ENCODE measurements at places on chromosomes 5 and 9.

GRCh38 chr5:54680998-54681397 lies 163.4 kb downstream of the SNX18 start:
- DNase-seq = no peak

GRCh38 chr5:92969781-92970237 lies 611.2 kb downstream of the NR2F1-AS1 start:
- no peak for DNase-seq

DNA sequence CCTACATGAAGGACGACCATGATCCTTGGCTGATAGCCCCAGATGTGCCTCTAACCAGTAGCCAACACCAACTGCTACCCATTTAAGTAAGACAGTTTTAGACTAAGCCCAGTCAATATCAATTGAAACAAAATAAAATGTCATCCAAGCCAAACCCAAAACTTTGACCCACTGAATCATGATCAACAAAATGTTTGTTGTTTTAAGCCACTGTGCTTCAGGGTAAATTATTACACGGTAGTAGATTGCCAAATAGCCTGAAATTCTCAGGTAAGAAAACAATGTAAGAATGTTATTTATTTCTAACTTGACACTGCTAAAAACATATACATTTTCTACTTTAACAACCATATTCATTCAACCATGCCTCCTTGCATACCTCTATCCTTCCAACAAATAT lies 105.5 kb upstream of the PAPPA start:
- no peak for DNase-seq

GRCh38 chr5:15807248-15807647 lies 307.3 kb downstream of the FBXL7 start:
- DNase-seq = no peak

- DNase-seq = no peak
Observed at GRCh38 chr9:127963041-127963358, 17.8 kb downstream of the EEIG1 start.

GRCh38 chr5:55575815-55576583 lies 41.2 kb upstream of the PLPP1 start:
- peak; percentile 30 for DNase-seq

- DNase-seq = no peak
Observed at GRCh38 chr9:93597142-93597706, 20.8 kb downstream of the PHF2 start.

GRCh38 chr5:143054480-143054941 lies 284.3 kb downstream of the ARHGAP26 start:
- no peak for DNase-seq

- no peak for DNase-seq
Observed at GRCh38 chr5:56963246-56963645, 11.3 kb upstream of the MIER3 start.

DNA sequence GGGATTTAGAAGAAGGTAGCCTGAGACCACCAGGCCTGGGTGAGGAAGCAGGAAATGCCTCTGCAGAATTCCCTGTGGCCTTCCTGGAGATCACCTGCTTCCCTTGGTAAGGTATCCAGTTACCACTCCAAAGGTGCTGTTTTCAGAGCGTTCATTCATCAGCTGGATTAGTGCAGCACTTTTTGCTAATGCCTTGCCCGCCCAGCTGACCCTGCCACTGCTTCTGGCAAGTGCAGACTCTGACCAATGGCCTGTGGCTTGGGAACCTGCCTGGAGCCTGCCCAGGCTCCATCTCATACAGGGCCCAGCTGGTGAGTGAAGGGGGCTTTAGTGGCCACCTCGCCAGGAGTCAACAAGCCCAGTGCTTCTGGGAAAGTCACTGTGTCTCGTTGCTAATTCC lies 48.6 kb downstream of the FOXI1 start:
- no peak for DNase-seq

DNA sequence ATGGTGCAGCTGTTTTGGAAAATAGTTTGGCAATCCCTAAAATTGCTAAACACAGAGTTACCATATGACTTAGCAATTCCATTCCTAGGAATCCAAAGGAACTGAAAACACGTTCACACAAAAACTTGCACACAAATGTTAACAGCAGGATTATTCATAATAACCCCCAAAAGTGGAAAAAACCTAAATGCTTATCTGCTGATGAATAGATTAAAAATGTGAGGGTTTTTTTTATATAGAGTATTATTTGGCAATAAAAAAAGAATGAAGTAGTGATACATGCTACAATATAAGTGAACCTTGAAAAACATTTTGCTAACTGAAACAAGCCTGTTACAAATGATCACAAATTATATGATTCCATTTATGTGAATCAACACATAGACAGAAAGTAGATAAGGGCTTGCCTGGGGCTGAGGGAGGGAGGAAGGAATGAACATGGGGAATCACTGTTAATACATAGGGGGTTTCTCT lies 45.1 kb upstream of the TRIO start:
- no peak for DNase-seq

DNA sequence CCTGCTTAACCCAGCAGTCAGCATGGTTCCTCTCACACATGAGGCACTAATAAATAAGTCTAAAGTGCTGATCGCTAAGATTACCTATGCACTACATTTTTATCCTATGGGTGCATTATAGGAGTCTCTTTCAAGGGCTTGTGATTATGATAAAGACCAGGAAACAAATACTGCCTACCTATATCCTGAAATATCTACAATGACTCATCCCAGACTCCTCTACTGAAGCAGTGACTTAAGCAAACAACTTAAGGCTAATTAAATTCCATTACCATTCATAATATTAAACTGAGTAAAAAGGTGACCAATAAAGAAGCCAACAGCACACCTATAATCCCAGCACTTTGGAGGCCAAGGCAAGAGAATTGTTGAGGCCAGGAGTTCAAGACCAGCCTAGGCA lies 338.4 kb downstream of the DNAH5 start:
- DNase-seq = no peak

DNA sequence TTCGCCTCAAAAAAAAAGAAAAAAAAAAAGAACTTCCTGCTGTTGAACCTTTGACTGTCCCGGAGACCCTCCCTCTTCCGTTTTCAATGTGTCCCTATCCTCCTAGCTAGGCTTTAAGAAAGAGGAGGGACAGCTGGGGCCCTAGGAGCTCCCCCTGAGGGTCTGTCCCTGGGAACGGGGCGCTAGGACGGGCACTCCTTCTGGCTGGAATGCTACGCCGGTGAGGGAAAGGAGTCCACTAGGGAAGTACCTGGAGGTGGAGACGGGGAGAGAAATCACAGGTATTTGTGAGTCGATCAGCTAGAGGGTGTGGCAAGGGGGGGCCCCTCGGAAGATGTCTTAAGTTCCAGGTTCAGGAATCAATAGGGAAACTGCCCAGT lies 4.6 kb downstream of the SIT1 start:
- DNase-seq = no peak

- DNase-seq = no peak
Observed at GRCh38 chr5:31854181-31855133, 215.5 kb downstream of the PDZD2 start.

DNA sequence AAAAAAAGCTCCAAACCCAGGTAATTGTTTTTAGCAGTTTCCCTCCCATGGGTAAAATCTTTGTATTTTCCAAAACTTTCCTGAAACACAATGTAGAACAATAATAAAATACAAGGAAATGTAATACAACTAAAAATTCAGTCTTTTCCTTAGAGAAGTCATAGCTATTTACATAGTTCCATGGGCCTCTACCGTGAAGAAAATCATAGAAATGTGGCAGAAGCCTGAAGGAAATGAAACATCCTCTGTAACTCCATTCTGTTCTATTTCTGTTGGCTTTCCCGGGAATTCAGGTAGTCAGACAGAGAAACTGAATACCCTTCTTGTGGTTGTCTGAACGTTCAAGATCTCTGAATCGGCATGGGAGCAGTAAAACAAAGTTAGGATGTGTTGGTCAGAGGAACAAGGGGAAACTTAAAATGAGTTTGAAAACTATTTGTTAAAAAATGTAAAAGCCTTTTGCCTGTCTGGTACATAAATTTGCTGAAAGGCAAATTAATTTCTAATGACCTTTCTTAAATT lies 202.4 kb upstream of the ZNF608 start:
- DNase-seq = no peak

DNA sequence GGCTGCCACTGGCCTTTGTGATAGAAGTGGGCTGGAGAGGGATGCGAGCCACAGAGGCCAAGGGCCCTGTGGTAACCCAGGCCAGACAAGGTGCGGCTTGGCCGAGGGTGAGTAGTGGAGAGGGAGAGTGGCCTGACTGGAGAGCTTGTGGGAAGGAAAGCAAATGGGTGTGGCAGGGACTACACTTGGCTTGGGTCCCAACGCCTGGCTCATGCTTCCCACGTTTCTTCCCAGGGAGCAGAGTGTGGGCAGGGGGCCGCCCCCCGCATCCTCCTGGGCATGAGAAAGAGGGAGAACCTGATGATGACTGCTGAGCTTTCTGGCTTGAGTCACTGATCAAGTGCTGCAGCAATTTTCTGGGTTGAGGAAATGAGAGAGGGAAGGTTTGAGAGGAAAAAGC lies 95.7 kb downstream of the ANKH start:
- DNase-seq = no peak

GRCh38 chr5:133289686-133290367 lies 238.0 kb downstream of the HSPA4 start:
- DNase-seq = no peak

- no peak for DNase-seq
Observed at GRCh38 chr5:139275536-139275935, 18.0 kb upstream of the MATR3 start.

Data from AML-193 (cell line).